MV-4-11 (cell line): ENCODE measurements at places on chromosomes 3 and 15.

GRCh38 chr15:65333856-65334255, 29.4 kb downstream of the RNU5B-1 start:
- DNase-seq: no peak

DNA sequence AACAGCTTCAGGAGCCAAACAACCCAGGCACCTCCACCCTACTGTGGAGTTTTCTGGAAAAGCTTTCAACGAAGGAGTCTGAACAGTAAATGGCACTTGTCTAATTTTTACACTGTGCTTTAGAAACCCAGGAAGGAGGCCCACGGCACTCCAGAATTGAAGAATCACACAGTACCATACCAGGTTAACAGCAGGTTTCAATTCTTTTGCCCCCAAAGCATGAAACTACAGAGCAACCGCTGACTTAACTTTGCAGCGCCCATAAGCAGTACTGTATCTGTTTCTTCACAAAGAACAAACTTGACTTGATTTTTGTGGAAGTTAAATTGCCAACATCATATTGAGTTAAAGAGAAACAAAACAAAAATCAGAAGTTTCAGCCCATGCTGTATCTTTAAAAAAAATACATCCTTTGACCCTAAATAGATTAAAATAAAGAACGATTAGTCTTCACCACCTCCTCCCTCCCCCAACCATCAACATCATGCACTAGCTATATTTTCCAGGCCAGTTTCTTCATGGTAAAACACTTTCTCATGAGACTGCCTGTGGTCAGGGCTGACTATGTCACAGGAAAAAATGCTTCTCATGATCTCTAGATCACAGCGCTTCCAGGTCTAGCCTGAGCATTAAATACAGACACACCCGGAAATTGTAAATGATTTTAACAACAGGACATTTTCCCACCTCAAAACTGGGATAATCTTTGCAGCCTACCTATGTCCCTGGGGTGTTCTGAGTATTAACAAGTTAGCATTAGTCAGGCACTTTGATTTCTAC, 456.3 kb downstream of the FOXP1 start:
- no peak for DNase-seq

- DNase-seq: no peak
These were observed 156.3 kb downstream of the WNT5A start for GRCh38 chr3:55330756-55331155.

- DNase-seq: no peak
These were observed 43.2 kb downstream of the LDHAL6B start for GRCh38 chr15:59249816-59250215.
